ENCODE measurements at places on chromosomes 11 and 22. TPM values are rescaled to one million over a fixed set of nuclear protein-coding genes. Genes with fewer than 3 reads are reported as not detected.

APBB1 gene
- total RNA-seq = 57.7 TPM

GRCh38 chr22:45485261-45485660 is 17.4 kb upstream of the FBLN1 start:
- DNase-seq = no peak

APOL5 gene
- not detected for total RNA-seq

NRXN2 gene
- total RNA-seq = 2.7 TPM

RIMBP3C gene
- total RNA-seq = 0.68 TPM

DNA sequence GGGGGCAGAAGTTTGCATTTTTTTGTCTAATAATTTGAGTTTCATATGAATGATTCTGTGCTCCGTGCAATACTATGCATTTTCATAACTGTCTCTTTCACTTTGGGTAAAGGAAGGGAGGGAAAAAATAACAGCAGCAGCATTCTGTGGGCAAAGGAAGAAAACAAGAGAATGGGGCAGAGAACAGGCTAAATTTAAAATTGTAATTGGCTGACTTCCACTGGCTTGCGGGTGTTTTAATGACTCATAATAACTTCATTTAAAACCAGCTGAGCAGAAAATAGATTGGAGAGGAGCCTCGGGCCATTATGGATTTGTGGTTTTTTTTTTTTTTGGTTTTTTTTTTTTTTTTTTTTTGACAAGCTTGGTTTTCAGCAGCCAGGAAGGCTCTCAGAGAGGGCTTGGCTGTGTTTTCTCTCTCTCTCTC is 107.4 kb downstream of the ZBTB16 start:
- no peak for DNase-seq

DNA sequence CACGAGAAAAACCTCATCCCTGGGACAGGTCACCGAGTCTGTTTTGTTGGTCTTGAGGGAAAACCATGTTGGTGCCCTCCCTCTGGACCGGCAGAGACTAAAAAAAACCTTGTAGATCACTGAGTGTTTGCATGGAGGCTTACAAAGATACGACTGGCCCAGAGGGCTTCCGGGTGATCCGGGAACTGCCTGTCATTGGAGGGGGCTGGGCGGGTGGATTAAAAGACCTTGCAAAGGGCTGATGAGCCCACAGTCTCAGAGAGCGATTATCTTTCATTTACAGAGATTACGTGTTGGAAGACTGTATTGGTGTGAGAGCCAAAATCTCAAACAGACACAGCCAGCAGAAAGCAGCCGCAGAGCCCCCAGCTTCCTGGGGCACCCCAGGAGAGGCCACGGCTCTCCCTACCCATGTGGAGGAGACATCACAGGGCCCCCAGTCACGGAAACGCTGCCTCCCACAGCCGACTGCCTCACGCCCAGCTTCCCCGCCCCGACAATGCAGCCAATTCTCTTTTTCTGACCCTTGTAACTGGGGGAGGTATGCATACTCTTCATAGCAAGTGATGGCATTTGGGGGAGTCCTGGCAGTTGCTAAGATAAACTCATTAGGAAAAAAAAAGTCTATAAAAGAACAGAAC is 426.4 kb downstream of the CTTN start:
- DNase-seq = no peak

DNA sequence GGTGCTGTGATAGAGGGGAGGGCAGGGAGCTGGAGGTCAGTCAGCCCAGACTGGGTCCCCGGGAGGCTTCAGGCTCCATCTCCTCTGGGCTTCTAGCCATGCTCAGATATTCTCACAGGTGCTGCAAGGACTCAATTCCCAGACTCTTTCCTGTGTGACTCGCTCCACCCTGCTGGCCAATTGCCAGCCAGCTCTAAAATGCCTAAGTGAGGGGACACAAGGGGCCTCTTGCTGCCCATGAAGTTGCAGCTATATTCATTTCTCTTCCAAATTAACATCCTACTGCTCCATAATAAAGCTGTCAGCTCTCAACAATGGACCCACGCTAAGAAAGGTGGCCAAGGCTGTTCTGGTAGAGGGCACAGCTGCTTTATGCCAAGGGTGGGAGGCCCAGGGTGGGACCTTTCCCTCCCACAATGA is 101.5 kb downstream of the PLEKHA7 start:
- DNase-seq = no peak

DNA sequence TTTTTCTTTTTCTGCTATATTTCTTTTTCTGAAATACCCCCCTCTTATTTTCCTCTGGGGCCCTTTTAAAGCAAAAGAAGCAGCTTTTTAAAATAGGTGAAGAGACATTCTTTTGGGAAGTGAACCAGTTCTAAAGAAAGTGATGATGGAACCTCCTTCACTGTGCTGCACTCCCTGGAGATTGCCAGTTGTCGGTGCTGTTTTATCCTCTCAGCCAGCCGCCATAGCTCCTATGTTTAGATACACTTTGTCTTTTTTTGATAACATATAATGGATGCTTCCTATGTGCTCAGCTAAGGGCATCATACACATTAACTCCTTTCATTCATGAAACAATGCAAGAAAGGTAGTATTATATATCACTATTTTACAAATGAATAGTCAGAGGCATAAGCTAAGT is 14.0 kb downstream of the CFAP300 start:
- no peak for DNase-seq

GRCh38 chr11:6727971-6728760 is 43.6 kb downstream of the OR2AG2 start:
- no peak for DNase-seq

POTEH gene
- total RNA-seq = not detected

All from osteocyte (in vitro differentiated cells).